ENCODE measurements at places on chromosomes 12 and 14.

DNA sequence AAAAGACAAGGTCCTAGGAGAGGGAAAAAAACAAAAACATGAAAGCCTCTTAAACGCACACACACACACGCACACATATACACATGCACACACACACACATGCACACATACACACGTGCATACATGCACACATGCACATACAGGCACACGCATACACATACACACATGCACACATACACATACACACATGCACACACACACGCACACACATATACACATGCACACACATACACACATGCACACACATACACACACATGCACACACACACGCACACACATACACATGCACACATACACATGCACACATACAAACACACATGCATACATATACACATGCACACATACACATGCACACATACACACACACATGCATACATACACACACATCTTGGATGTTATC lies 78.1 kb upstream of the PPP2R5C start:
- DNase-seq, result no peak

- no peak for DNase-seq
Measured at GRCh38 chr12:14613718-14614117, 46.0 kb upstream of the PLBD1 start.

DNA sequence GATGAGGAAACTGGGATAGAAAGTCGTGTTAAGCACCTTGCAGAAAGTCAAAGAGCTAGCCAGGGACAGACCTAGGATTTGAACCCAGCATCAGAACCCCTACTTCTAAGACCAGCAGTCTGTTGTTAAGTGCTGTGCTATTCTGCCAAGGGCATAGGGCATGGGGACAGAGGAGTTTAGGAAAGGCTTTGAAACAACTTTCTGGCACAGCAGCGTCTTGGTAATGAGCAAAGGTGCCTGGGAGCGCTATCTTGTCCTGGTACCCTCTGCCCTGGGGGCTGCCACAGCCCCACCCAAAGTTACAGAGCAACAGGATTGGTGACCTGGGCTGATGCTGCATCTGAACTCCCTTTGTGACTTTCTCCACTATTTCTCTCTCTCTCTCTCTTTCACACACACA lies 1108.1 kb downstream of the BCL11B start:
- no peak for DNase-seq

- DNase-seq, result no peak
Measured at GRCh38 chr12:88889326-88890110, 309.2 kb upstream of the KITLG start.

DNA sequence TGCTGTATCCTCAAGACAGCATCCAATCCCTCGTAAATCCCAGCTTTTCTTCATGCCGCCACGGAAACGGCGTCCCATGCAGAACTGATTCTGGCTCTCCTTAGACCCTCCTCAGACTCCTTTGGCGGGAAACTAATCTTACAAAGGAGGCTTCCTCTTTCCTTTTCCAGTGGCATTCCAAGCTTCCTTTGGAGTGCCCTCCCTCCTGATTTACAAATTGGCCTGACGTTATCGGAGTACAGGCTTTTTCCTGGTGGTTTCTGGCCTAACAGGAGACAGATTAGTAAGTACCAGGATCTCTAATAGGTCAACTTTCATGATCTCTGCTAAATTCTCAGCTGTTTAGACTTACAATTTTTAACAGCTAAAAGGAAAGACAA lies 1.3 kb upstream of the ZDHHC17 start:
- DNase-seq, result no peak

DNA sequence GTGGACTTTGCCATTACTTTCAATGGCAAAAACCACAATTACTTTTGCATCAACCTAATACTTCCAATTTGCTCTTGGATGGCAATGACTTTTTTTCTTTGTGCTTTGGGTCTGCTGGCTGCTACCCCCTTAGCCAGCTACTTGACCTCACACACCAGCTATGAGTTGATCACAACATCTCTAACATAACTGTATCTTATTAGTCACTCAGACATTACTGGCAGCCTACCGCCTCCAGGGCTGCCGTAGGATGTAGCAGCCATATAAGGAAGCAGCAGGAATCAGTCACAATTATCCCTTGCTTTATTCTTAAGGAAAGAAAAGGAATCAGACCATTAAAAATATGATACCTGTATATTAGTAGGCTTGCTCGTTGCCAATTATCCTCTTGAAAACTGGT lies 260.5 kb downstream of the ADAMTS20 start:
- DNase-seq, result no peak

DNA sequence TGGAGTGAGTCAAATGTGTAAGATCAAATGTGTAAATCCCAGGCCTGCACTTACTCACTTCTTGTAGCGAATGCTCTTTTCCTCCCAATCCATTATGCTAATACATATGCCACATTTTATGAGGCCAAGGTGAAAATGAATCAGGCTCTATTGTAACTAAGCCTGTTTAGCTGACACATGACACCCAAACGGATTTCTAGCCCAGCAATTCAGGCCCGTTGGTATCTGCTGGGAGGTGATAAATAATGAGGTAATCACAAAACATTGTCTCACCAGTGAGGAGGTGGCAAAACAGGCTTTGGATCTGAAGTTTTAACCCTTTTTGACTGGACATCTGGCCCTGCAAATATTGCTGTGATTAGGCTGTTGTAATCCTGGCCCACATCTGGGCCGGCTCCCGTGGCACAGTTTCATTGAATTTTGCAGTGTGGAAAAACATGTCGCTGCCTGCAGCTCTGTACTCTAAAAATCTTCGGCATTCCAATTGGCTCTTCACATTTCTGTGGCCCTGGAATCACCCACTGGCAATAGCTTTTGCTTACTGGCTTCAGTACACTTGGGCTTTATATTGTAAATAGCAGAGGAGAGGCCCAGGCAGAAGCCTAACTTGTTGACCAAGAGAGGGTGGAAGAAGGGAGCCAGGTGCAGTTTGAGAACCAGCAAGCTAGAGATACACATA lies 106.1 kb downstream of the PAX9 start:
- DNase-seq, result no peak

DNA sequence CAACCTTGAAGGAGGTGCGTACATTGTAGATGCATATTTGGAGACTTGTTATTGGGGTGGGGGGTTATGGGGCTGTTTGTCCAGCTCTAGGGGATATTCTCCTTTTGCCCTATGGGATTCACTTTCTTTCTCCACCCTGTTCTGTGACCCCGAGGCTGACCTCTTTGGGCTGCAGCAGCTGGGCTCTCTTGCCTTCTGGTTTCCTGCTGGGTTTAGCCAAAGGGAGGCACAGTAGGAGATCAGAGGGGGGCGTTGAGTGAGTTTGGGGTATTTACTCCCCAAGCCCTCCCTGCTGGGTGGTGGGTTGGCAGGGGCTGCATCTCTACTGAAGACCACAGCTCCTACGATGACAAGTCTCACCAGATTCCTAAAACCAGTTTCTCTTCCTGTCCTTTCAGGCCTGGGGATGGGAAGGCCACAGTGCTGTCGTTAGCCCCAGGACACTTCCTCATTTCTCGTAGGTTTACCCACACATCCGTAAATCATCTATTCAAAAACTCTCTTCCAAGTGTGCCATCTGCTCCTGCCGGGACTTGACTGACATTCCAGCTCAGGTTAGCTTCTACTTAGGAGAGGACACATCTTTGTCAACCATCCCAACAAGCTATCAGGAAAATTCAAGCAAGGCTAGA lies 127.1 kb downstream of the TMEM30B start:
- no peak for DNase-seq

- no peak for DNase-seq
Measured at GRCh38 chr12:101117842-101118241, 92.2 kb downstream of the SLC5A8 start.

- DNase-seq, result no peak
Measured at GRCh38 chr14:103393676-103394626, 8.7 kb downstream of the MARK3 start.

- DNase-seq, result no peak
Measured at GRCh38 chr12:110844131-110844530, 2.7 kb upstream of the CCDC63 start.

GRCh38 chr12:72523754-72524153 lies 251.6 kb downstream of the TRHDE start:
- DNase-seq, result no peak

DNA sequence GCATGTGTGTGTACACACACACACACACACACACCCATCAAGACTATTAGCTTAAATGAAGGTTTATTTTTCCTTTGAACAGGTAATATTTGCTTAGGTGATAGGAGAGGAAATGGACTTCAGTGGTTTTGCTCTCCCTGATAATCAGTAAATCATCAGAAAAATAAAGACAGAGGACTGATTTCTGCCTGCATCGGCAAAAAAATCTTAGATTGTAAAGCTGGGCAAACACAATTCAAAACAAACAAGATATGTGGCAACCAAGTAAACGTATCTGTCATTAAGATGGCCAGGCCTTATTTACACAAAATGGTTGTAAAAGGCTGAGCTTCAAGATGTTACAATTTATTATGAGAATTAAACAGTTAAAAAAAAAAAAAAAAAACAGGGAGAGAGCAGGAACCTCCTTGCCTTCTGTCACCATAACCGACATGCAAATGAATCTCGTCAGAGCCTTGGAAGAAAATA lies 31.3 kb downstream of the PRKD1 start:
- no peak for DNase-seq

DNA sequence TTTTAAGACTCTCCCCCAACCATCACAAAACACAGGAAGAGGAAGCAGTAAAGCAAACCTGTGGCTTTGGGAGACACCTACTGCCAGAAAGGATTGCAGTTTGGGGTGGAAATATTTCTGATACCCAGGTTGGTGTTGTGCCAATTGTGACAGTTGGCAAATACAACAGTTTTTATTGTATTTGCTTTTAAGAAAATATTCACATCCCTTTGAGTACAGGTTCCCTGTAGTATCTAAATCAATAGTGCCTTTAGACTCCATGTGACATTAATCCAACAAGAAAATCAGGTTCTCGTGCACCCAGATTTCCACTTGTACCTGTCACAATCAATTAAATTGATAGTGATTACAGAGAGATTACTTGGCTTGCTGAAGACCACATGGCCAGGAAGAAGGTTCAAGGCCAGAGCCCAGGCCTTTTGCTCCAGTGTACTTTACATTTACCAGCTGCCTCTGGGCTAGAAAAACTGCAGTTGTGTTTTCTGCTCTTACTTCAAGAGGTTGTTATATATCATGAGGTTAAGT lies 361.2 kb downstream of the ATP23 start:
- DNase-seq, result no peak

DNA sequence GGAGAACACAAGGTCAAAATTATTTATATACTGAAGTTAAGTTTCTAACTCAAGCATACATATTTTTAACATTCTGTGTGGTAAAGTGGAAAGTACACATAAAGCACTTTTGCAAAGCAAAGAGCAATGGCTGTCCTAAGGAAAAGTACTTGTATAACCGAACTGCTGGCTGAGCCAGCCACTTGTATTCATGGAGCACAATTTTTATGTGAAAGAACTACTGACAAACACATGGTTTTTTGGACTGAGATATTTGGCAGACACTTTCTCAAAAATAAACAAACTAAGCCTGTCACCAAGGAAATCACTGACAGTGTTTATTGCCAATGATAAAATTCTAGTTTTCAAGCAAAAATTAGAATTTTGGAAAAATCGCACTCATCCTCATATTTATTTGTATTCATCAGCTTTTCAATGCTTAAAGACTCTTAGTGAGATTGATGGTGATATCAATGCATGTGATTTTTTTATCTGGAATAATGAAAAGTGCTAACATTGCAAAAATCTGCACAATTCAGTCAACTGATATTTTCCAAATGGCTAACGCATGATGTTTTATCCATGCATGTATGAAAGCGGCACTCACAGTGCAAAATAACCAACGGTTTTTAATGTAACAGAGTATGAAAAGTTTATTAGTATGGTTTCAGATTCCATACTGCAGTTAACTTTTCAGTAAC lies 125.3 kb downstream of the IPO8 start:
- DNase-seq, result no peak

DNA sequence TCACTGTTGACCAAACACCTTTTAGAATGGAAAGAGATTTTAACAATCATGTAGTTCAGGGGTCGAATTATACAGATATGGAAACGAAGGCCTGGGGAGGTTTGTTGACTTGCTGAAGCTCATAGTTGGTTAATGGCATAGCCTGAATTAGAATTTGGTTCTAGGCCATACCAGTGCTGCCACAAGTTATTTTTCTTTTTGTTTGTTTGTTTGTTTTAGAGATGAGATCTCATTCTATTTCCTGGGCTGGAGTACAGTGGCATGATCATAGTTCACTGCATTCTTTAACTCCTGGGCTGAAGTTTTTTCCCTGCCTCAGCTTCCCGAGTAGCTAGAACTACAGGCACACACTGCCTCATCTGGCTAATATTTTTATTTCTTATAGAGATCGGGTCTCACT lies 25.4 kb upstream of the ALG10B start:
- no peak for DNase-seq

DNA sequence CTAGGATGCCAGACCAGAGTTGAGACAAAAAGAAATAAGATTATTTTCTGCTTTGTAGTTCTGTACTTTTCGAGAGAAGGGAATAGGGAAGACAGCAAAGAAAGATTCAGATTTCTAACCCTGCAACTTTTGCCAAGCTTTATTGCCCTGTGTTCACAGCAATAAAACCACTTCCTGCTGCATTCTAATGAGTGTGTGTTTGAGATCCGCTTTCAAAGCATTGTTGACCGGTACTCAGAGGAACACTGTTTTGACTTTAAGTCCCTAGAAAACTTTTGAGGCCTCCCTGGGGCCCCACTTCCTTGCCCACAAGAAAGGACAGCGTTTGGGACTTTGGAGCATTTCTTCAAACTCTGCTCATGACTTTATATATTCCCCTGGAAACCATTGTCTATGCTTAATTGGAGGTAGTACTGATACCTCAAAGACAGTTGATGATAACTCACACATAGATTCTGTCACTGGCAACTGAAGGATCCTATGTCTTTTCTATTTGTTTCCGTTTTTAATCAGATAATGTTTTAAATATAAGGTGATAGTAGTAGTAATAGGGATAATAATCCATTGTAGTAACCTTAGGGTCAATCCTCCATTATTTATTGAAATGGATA lies 1.3 kb downstream of the RNASE6 start:
- DNase-seq, result no peak

- DNase-seq, result no peak
Measured at GRCh38 chr14:104977681-104978653, at the start of gene AHNAK2. Gene AHNAK2 (minus strand): TSS chr14:104978374. CDS start chr14:104978237, 137 bp downstream.

- no peak for DNase-seq
Measured at GRCh38 chr14:90491221-90491885, 94.5 kb downstream of the CALM1 start.

GRCh38 chr12:123950476-123951349 lies 21.9 kb downstream of the CCDC92 start:
- DNase-seq, result no peak

DNA sequence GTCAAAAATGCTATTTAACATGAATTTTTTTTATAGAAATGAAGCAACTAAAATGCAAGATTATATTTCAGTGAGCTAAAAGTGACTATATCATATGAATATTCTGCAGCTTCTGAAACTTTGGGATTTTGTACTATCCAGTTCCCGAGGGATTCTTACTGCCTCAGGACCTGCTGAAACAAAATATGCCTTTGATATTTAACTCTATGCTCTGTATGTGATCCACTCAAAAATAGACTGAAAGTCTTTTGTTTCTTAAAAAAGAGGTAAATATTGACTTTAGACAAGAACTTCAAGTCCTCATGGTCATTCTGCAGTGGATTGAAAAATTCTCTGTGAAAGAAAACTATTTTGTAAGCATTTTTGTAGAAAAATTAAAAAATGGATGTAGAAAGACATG lies 22.4 kb downstream of the CNTN1 start:
- no peak for DNase-seq
